ENCODE measurements at places on chromosomes 3 and 15.

DNA sequence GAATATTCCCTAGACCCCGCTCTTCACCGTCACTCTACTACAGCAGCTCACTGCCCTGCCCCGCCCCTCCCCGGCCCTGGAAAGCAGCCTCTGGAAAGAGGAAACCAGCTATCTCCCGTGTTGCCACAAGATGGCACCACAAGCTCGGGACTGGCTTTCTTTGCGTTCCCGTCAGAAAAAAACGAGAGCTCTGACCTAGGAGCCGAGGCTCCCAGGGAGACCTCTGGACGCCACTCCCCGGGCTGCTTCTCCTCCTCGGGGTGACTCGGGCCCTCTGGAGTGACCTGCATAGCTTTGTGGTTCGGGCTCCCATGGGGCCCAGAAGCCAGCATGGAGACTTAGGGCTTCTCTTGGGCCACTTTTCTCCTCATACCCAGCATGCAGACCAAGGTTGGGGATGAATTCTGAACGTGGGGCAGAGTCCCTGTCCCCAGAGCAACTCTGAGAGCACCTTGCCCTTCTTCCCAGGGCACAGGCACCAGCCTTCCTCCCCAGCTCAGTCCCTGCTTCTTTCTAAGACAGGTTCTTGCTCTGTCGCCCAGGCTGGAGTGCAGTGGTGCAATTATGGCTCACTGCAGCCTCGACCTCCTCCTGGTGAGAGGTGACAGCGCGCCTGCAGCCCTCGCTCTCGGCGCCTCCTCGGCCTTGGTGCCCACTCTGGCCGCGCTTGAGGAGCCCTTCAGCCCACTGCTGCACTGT, 19.0 kb downstream of the STOML1 start:
- DNase-seq = peak; percentile 88

DNA sequence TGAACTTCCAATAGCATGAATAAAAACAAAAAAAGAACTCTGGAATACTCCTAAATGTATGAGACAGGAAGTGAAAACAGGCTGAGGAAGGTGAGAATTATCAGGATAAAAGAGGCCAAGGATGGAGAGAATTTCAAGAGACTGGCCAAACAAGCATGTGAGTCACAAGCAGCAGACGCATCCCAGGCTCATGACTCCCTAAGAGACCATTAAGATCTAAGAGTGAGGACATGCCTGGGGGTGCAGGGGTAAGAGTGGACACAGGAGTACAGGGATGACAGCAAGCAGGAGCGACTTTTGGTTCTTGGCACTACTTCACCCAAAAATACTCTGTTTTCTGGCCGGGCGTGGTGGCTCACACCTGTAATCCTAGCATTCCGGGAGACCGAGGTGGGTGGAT, 7.1 kb downstream of the SCAMP2 start:
- no peak for DNase-seq

DNA sequence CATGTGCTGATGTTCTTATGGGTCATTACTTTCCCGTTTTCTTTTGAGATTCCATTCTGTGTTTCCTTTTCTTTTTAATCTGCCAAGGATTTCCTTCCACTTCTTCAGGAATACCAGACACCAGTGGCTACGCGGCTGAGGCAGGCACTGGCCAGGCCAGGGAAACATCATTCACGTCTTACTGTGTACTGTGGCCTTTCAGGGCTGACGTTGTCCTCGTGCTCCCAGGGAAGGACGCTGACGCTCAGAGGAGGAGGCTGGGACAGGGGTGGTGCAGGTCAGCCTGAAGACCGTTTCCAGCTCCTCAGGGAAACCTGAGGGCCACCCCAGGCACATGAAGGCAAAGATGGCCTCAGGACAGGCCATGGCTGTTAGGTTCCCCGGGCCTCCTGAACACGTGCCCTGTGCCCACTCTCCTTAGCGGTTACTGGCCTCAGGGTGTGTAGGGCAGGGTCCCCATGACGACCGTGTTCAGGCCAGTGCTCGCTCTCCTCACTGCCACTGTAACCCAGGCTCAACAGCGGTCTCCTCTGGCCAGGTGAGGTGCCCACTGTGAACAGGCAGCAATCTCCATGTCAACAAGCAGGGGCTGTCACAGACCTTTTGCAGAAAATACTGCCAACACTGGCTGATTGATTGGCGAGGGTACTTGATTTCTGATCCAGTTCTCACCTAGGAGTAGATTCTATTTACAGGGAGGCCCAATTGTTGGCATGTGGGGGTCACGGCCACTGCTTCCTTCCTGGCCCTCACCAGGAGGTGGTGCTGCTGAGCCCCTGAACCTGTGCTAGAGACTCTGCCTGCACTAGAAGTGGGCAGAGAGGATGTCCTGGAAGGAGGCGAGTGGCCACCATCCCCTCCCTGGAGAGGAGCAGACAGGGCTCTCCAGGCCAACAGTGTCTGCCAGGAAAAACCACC, 169.5 kb downstream of the ATP10A start:
- peak; percentile 71 for DNase-seq

DNA sequence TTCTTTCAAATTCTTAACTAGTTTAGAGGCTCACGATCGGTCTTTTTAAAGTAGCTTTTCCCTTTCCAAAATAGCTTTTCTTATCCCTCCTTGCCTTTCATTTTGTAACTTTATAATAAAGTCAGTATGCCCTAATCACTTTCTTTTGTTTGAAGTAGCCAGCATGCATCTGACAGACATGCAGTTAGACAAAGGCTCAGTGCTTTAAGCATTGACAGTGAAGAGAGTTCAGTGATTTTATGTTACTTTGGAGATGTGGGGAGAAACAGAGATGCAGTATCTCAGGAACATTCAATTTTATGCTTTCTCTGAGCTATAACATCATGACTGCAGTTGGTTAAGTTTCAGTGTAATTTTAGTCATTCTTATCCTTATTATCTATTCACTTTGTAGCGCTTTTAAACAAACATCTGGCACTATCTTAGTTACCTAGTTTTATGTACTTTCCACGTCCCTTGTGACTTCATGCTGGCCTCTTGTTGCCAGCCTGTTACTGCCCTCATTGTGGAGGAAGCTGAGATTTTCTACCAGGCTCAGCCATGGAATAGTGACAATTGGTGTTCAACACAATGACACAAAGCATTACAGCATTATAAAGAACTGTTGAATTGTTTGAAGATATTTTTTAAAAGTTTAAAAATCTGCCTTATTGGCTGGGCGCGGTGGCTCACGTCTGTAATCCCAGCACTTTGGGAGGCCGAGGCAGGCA, 90.3 kb downstream of the AKAP13 start:
- DNase-seq = no peak

DNA sequence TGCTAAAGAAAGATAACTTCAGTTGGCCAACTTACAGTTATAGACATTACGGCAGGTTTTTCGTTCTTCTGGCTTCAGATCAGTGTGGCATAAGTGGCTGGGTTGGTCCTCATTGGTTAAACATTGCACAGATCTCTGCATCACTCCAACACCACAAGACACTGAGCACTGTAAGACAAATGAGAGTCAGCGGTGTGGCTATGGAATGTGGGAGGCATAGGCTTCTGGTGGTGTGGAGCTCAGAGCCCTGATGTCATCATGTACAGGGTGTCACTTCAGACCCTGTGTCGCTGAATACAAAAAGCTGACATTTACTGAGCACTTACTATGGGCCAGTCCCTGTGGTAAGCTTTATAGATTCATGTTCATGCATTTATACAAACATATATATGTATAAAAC, 146.0 kb downstream of the ADAMTS9 start:
- no peak for DNase-seq

GRCh38 chr3:13792512-13793371, 87.1 kb downstream of the WNT7A start:
- DNase-seq = no peak

GRCh38 chr3:33044676-33045075, 52.3 kb downstream of the GLB1 start:
- DNase-seq = no peak

GRCh38 chr3:181253796-181254195, 264.3 kb upstream of the DNAJC19 start:
- DNase-seq = no peak

- DNase-seq = no peak
Measured at GRCh38 chr3:46549989-46550388, 16.1 kb downstream of the LRRC2 start.

- no peak for DNase-seq
Measured at GRCh38 chr3:128442070-128442469, 24.6 kb downstream of the DNAJB8 start.

- no peak for DNase-seq
Measured at GRCh38 chr3:9332250-9333030, 30.4 kb upstream of the THUMPD3 start.

GRCh38 chr3:88703501-88704059, 403.8 kb upstream of the EPHA3 start:
- no peak for DNase-seq

- DNase-seq = no peak
Measured at GRCh38 chr3:101690972-101691371, 4.5 kb upstream of the RPL24 start.

- DNase-seq = no peak
Measured at GRCh38 chr3:159632128-159632527, 356.5 kb upstream of the IL12A start.

DNA sequence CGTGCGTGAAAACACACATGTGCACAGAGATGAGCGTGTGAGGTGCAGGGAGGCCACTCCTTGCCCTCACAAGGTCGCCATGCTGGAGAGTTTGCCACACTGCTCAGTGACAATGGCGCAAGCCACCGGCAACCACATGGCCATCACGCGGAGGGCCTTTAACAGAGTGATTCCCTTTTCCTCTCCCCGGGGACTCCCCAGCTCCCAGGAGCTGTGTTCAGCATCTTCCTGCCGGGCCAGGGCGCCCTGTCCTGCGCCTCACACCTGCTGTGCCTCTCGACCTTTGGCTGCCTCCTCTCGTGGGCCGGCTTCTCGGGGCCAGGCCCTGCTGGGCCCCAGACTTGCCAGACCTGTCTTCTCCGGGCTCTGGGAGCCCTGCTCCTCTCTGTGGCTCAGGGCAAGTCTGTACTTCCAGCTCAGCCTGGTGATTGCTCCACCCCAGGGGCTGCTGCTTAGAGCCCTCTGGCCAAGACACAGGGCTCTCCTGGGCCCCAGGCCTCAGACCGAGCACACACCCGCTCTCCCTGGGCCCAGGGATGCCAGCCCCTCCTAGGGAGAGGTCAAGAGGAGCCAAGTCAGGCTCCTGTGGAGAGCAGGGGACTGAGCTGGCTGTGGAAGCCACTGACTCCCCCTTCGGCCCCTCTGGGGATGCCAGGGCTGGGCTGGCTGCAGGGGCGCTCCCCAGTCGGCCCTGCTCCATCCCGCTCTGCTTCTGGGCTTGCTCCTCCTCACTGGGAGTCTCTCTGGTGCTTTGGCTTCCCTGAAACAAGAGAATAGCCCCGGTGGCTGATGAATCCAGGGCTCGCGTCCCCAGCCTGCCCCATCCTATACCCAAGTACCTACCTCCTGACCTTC, 5.6 kb downstream of the CCDC9B start:
- DNase-seq = no peak

DNA sequence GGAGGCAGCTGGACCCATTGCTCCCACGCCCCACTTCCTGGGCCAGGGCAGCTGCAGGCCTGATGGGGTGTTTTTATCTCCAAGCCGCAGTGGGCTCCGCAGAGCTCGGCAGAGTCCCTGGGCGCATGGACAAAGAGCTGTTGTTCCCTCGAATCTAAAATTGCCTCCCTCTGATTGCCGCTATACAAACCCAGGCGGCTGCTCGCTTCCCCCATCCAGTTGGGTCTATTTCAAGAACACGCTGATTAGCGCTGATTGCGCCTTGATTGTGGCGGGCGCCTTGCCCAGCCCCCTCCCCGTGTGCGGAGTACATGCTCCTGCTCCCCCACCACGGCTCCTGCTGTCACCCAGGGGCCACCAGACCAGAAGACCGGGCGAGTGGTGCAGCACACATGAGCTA, 43.4 kb upstream of the SLC6A1 start:
- no peak for DNase-seq

DNA sequence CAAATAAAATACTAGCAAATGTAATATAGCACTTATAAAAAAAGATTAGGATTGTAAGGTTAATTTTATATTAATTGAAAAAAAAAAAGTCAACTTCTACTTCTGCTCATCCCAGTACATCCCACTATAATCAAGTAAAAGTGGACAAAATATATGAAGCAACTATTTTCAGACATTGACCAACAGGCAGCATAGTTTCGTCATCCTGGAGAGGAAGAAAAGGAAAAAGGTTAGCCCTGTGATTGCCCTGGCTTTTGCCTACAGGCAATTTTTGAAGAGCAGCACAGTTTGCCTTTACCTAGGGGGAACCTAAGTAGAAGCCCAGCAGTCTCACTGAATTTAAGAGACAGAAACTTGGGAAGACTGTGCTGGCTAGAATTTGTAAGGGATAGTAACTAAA, 52.2 kb upstream of the ACTC1 start:
- no peak for DNase-seq

DNA sequence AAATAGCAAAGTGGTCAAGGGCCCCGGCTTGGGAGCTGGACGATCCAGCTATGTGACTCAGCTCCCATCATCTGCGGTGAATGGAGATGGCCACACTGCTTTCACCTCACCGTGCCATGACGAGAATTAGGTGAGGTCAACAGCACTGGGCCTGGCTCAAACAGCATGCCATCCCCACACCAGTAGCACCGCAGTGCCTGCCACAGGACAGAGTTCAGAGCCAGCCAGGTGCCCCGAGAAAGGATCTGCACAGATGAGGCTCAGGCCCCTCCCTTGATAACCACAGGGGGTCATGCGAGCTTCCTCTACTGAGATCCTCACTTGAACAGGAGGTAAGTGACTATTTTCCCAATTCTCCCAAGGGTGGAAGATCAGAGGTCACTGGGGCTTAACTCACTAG, 29.4 kb downstream of the ZXDC start:
- DNase-seq = no peak

GRCh38 chr3:66592016-66592761, 91.4 kb upstream of the LRIG1 start:
- no peak for DNase-seq

DNA sequence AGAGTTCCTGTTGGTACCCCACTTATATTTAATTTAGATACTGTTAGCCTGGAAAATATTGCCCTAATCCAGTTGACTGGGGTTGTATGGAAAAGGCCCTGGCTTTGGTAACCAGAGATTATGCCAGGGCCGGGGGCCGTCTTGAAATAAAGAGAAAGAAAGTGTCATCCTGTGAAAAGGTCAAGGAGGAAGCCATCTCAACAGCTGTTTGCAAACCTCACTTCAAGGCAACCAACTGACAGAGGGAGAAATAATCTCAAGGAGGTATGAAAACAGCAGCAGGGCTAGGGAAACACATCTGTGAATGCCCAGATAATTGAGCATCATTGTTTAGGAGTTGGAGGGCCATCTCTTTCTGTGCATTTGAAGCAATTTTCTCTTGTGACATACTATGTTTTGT, 190.8 kb downstream of the SUCLG2 start:
- no peak for DNase-seq

GRCh38 chr15:70579766-70580165, 183.6 kb downstream of the UACA start:
- no peak for DNase-seq

GRCh38 chr3:20752416-20752815, 566.4 kb upstream of the SGO1 start:
- DNase-seq = no peak

GRCh38 chr15:31352911-31353811, 26.5 kb downstream of the KLF13 start:
- peak; percentile 22 for DNase-seq

- DNase-seq = no peak
Measured at GRCh38 chr3:13123765-13124164, 50.5 kb upstream of the IQSEC1 start.
